ENCODE measurements at places on chromosomes 6 and 20.

- no peak for DNase-seq
Observed at GRCh38 chr6:159842035-159842434, 42.0 kb downstream of the PNLDC1 start.

DNA sequence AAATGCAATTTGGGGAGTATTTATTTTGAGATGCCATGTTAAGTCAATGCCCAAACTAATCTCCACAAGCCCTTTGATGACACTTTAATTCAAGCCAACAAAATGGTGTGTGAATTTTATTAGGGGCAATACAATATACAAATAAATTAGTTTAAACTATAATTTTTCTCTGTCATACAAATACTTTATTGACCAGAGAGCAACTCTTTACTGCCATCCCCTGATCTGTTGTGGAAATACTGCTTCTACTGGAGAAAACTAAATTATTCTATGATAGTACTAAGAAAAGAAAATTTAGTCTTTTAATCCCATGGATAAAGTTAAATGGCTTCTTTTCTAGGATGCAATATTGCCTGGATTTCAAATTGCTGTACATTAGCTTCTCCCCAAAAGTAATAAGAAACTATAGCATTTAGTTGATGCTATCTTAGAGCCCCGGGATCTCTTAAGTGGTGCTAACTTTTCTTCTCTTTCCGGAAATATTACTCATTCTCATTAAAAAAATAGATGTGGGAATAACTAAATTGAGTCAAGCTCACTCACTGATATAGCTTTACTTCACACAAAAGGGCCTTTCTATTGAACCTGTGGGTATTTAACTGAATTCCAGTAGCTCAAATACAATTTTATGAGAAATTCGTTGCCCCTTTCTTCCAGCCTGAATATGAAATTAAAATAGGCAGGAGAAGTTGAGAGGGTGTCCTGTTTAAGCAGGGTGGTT, 49.2 kb downstream of the SMPDL3A start:
- peak; percentile 28 for DNase-seq

DNA sequence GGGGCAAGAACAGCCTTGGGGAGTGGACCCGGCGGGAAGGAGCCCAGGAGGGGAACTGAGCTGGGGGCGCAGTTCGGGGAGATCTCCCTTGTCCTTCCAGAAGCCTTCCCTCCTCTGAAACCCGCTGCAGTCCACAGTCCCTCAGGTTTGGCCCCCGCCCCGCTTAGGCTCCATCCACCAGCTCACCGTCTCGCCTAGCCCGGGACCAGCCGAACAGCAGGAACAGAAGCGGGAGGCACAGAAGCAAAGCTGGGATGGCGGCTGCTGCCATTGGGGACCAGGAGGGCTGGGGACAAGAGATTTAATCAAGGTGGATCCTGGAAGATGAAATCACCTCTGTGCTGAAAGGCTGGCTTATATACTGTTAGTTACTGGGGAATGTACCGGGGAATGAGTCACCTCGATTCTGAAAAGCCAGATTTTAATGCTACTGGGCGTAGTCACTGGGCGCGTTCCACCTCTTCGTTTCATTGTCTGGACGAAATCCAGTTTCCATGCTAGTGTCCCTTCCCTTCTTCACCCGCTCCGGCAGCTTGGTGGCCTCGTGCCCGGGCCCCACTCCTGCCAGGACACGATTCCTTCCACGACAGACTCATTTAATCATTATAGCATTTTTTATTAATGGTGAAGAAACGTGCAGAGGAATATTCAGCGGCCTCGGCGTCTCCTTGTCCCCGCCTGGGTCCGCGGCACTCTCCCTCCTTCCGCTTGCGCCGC, at the start of gene RAET1L:
TSS of gene RAET1L (minus strand) at position 332 of the 717 bp plus-strand sequence. CDS start at position 271, 61 bp downstream.
- peak; percentile 24 for DNase-seq

DNA sequence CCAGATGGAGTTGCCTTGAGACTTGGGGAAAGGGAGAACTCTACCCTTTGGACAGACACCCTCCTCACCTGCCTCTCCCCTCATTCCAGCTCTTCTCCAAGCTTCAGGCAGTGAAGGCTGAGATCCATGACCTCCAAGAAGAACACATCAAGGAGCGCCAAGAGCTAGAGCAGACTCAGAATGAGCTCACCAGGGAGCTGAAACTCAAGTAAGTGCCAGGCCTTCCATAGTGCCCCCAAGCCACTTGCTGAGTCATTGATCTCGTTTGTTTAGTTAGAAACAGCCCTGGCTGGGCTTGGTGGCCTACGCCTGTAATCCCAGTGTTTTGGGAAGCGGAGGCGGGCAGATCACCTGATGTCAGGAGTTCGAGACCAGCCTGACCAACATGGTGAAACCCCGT, 39.2 kb downstream of the KIF3B start:
- DNase-seq: no peak

GRCh38 chr20:5880326-5880725, 70.0 kb downstream of the TRMT6 start:
- no peak for DNase-seq
